Stomach (tissue), 19 donors: ENCODE measurements at places on chromosomes 1 and 21. TPM values are rescaled to one million over a fixed set of nuclear protein-coding genes. Genes with fewer than 3 reads are reported as not detected.

- no peaks in the 10 kb centered on the region for H3K27me3 ChIP-seq
- H3K4me3 ChIP-seq: no peak overlapping the region
- H3K36me3 ChIP-seq: no peaks in the 10 kb centered on the region
- H3K4me1 ChIP-seq: peaks cover 19% of the 10 kb centered on the region
- no peak for DNase-seq
- peak overlapping the region; percentile 32 for H3K27ac ChIP-seq
Measured at GRCh38 chr21:41579692-41580091, 71.7 kb upstream of the TMPRSS2 start.

GRCh38 chr1:170893655-170894297, 41.6 kb upstream of the MROH9 start:
- peaks cover 4% of the 10 kb centered on the region for H3K4me1 ChIP-seq
- H3K4me3 ChIP-seq: no peak overlapping the region
- H3K36me3 ChIP-seq: no peaks in the 10 kb centered on the region
- no peak overlapping the region for H3K27ac ChIP-seq
- H3K27me3 ChIP-seq: no peaks in the 10 kb centered on the region
- DNase-seq: no peak

- H3K27me3 ChIP-seq: no peaks in the 10 kb centered on the region
- H3K4me3 ChIP-seq: no peak overlapping the region
- no peak overlapping the region for H3K27ac ChIP-seq
- peaks cover 66% of the 10 kb centered on the region for H3K4me1 ChIP-seq
- DNase-seq: no peak
Measured at GRCh38 chr1:224500796-224501195, 66.2 kb upstream of the WDR26 start.

DNA sequence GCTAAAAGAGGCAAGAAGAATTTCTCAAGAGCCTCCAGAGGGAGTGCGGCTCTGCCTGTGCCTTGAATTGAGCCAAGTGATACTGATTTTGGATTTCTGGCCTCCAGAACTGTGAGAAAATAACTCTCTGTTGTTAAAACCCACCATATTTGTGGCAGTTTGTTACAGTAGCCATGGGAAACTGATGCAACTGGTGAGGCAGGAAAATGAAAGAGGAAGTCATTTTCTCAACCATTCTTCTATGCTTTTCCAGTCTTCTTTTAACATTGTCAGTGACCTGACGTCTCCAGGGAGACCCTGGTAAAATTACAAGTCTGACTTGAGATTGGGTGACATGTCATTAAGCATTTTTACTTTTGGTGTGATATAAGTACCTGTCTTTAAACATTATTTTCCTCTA, 5.8 kb downstream of the OR6P1 start:
- DNase-seq: no peak
- no peaks in the 10 kb centered on the region for H3K27me3 ChIP-seq
- no peak overlapping the region for H3K27ac ChIP-seq
- H3K36me3 ChIP-seq: no peaks in the 10 kb centered on the region
- no peaks in the 10 kb centered on the region for H3K4me1 ChIP-seq

- H3K36me3 ChIP-seq: no peaks in the 10 kb centered on the region
- H3K27ac ChIP-seq: no peak overlapping the region
- H3K4me1 ChIP-seq: no peaks in the 10 kb centered on the region
- no peak overlapping the region for H3K4me3 ChIP-seq
Measured at GRCh38 chr21:19458295-19458694, 1054.7 kb upstream of the TMPRSS15 start.

Gene KCNA3
- not detected for polyA plus RNA-seq
